ENCODE measurements at places on chromosomes 1 and 21.

DNA sequence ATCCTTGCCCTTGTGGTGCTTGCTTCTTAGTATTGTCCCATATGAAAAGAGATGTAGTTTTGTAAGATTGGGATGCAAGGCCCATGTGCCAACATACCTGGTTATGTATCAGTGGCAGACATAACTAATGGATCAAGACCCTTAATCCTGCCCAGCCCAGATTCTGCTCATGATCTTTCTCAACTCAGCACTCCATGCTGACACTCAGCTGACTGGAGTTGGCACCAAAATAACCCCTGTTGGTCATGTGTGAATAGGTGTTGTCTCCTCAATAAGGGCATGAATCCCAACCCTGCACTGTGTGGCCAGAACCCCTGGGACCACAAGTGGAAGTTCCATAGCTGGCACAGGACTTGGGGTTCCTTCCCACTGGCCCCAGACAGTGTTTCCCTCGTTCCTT, 13.9 kb upstream of the CNR2 start:
- no peak for DNase-seq

- no peak for DNase-seq
Measured at GRCh38 chr1:233315718-233316301, 11.7 kb upstream of the MAP3K21 start.

- peak; percentile 99 for DNase-seq
Measured at GRCh38 chr1:10378081-10378841, 20.6 kb upstream of the PGD start.

DNA sequence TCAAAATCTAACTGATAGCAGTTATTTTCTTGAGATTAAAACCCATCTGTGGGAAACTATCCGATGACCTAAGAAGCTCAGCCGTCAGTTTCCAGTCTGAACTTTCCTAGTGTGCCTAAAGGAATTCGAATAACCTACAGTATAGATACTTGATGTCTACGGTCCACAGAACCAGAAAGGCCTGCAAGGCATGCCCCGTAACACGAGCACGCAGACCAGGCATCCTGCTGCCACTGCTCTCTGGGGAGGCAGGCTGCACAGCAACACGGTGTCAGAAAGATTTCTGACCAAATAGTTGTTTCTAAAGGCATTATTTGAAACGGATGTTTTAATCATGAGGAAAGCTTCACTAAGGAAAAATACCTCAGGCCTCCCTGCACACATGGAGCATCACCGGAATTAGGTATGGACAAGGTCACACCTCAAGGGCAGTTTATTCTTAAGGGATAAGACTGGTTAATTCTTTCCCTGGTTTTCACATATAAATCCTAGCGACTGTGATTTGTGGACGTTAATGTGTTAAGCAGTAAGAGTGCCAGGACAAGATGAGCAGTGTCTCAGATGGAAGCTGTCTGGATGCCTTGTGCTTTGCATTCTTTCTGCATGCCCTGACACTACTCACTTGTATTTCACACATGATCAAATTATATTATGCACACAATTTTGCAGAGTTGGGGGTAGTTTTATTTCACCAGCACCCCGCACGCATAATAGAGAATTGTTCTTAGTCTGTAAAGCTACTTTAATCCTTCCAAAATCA, 49.0 kb upstream of the NADK start:
- DNase-seq, result no peak

GRCh38 chr1:53645690-53646078, 93.3 kb downstream of the GLIS1 start:
- DNase-seq, result no peak

GRCh38 chr1:200542162-200542561, 78.4 kb downstream of the KIF14 start:
- no peak for DNase-seq

DNA sequence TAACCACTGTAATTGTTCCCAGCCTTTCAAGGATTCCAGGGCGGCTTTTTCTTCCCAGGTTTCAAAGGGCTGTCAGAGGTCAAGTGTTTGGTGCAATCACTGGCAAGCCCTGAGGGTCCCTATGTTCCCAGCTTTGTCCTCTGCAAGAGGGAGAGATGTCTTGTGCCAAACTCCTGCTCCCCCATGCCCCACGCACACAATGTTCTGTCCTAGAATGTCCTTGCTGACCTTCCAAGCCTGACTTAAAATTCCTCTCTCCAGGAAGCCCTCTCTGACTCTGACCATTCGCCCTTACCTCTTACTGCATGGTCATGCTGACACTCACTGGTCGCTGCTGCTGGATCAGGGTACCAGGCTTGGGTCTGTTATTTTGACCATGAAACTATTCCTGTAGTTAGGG, 152.5 kb upstream of the KCND3 start:
- no peak for DNase-seq
